ENCODE measurements at places on chromosomes 2 and 18.

DNA sequence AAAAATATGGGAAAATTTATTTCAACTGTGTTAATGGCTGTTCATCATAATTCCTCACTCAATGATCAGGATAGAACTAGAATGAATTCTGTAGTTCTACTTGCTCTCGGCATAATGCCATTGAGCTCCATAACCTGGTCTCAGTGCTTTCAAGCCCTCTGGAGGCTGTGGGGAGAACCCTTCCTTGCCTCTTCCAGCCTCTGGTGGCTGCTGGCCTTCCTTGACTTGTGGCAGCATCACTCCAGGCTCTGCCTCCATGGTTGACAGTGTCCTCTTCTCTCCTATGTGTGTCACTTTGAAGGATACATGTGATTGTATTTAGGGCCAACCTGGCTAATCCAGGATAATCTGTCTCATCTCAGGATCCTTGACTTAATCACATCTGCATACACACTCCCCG lies 26.9 kb upstream of the CABYR start:
- DNase-seq, result no peak

DNA sequence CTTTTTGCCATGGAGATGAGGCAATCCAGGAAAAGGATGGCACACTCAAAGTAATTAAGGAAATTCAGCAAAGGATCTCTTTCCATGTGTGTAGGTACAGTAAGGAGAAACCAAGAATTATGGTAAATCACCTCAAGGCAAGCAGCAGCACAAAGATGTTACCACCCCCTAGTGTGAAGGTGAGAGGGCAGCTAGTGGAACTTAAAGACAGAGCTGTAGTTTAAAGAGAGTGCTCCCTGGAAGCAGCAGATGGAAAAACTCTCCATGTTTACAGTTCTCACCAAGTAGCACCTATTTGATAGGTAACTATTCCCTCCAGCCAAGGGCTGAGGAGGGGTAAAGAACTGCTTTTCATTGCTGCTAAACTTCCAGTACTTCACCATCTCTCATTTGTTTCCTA lies 860.4 kb upstream of the CRIM1 start:
- no peak for DNase-seq

DNA sequence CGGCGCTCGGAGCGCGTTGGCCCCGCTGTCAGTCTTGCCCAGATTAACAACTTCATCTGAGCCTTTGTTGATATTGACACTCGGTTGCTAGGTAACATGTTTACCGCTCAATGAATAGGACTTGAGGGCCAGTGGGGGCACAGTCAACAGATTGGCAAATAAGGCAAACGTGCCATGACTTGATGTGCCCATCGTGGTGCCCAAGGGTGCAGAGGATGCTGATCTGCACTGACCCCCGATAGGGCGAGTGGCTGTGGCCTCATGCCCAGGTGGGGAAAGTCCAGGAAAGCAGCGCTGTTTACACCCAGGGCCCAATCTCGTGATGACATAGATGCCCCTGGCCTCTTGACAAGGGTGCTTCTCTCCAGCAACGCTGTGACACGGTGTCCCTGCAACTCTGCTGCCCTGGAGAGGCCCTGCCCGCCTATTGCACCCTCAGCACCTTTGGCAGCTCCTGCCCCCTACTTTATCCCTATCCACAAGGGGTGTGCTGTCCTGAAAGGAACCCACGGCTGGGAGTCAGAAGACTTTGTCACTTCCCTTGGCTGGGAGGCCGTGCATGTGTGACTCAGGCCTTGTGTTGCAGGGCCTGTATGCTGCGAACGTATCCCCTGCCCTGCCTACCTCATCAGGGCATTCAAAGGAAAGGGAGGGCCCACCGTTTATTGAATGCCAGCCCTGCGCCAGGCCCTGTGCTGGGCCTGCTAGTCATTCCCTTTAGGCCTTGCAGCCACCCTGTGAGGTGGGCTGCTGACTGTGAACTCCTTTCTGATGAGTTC lies 158.0 kb downstream of the INHBB start:
- peak; percentile 44 for DNase-seq

- DNase-seq, result no peak
Observed at GRCh38 chr18:26008096-26008495, 82.3 kb downstream of the SS18 start.

GRCh38 chr2:226831266-226831665 lies 4.6 kb upstream of the RHBDD1 start:
- no peak for DNase-seq

DNA sequence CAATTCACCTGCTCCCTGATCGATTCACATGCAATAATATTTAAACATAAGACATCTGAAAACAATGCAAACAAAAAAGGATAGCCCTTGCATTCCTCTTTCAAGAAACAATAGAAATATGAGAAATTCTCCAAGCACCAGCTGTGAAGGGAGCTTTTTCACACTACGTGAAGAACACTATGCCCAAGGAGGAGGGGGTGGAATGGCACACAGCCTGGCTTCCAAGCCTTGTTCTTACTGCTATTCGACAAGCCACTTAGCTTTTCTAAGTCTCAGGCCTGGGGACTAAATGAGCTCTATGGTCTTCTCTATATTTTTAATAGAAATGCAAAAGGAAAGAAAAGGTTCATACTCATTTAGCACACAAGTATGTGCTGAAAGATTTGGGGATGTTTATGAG lies 92.2 kb upstream of the CHRNA1 start:
- DNase-seq, result no peak

- DNase-seq, result no peak
Observed at GRCh38 chr2:181907057-181907456, 15.5 kb downstream of the ITPRID2 start.

GRCh38 chr2:62460175-62460574 lies 45.8 kb downstream of the TMEM17 start:
- DNase-seq, result no peak

DNA sequence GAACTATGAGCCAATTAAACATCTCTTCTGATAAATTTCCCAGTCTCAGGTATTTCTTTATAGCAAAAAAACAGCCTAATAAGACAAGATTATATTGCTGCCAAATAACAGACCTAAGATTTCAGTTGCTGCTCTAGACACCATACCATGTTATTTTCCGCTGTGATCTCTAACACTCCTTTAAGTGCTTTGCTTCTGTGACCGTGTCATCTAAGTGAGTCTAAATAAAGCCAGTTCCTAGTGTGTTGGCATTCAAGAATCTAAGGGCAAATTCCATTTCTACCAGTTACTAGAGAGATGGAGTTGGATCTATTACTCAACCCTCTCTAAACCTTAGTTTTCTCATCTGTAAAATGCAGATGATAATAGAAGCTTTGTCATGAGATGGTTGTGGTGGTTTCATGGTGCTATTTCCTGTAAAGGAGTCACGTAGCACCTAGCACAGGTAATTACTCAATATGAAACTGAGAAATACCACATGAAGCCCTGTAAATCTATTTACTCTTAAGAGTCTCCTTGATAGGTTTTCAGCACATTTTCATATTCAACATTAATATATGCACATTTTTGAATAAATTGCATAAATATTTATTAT lies 40.5 kb downstream of the SPHKAP start:
- no peak for DNase-seq

- DNase-seq, result no peak
Observed at GRCh38 chr18:39555496-39555895, 1989.9 kb upstream of the CELF4 start.

- no peak for DNase-seq
Observed at GRCh38 chr2:231708773-231709635, 679 bp downstream of the PTMA start.

DNA sequence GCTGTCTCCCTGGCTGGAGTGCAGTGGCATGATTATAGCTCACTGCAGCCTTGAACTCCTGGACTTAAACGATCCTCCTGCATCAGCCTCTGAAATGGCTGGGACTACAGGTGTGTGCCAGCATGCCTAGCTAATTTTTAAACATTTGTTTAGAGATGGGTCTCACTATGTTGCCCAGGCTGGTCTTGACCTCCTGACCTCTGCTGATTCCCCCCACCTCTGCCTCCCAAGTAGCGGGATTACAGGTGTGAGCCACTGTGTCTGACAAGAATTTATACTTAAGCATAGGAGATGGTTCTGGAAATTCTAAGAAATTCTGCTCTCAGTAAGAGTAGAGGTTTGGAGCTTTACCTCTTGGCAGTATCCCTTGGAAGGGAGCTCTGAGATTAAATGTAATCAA lies 18.2 kb downstream of the MTHFD2 start:
- DNase-seq, result no peak

DNA sequence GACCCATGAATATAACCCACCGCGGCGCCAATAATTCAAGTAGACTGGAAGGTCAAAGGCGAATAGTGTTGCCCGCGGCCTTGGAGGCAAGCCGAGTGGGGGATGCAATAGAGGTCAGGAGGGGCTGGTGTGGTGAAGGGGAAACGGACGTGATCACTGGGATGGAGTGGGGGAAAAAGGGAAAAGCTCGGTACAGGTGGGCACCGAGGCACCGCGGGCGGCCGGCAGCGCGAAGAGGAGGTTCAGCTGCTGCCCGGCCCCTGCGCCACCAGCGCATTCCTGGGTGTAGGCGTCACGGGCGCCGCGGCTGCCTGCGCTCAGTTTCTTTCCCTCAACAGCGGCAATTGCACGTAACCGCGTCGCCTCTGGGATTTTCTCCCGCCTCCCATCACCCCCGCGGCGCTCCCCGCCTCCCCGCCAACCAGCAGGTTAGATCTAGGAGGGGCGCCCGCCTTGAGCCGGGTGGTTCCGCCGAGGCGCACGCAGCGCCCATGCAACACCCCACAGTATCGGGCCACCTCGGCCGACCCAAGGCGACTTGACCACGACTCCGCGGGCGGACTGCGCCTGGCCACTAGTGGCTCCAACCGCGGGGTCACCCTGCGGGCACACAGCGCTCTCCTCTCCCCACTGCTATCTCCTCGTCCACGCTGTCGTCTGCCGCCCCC lies 1.5 kb downstream of the RND3 start:
- DNase-seq, result peak; percentile 75

- DNase-seq, result no peak
Observed at GRCh38 chr2:153479573-153479972, 1.0 kb upstream of the RPRM start.

DNA sequence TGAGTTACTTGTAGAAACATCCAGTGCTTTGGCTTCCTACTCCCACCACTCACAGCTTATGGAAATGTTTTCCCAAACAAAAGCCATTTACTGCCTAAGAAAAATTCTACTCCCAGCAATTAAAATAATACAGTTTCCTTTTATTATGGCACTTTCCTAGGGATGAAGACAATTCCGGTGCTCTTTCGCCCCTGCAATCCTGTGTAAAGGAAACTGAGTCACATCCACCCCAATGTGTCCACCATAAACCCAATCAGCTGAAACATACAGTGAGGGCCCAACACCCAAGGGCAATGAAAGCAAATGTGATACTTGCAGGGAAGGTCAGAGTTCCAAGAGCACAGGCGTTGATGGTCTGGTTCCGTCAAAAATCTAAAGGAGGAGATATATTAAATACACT lies 62.0 kb upstream of the ST3GAL5 start:
- DNase-seq, result no peak

- DNase-seq, result no peak
Observed at GRCh38 chr2:38797250-38797676, 19.3 kb downstream of the GEMIN6 start.

GRCh38 chr18:32299484-32299883 lies 109.6 kb downstream of the MEP1B start:
- no peak for DNase-seq

DNA sequence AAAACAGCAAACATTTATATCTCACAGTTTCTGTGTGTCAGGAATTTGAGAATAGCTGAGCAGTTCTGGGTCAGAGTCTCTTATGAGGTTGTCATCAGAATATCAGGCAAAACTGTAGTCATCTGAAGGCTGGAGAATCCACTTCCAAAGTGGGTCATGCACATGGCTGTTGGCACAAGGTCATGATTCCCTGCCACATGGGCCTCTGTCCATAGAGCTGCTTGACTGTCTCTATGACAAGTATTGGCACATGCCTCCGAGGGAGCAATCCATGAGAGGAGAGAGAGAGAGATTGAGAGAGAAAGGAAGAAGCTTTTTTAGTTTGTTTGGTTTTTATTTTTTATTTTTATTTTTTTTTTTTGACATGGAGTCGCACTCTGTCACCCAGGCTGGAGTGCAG lies 101.8 kb upstream of the DDX18 start:
- no peak for DNase-seq

DNA sequence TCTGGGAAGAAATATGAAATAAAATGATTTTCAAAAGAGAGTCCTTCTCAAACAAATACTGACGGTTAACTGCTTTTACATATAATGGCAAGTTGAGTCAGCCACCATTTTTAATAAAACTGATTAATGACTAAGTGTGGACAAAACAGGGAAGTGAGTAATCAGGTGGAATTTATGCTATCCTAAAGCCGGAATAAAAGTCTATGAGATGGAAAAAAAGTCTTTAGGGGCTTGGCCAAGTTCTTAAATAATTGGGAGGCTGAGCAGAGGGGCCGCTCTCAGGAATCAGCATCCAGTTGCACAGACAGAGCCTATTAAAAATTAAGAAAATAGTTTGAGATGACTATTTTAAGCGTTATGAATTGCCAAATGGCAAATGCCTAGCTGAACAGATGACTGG lies 58.6 kb upstream of the AFF3 start:
- peak; percentile 43 for DNase-seq

- DNase-seq, result no peak
Observed at GRCh38 chr2:117523267-117523666, 291.2 kb upstream of the DDX18 start.

GRCh38 chr2:157722580-157723234 lies 94.0 kb upstream of the ACVR1C start:
- no peak for DNase-seq

- no peak for DNase-seq
Observed at GRCh38 chr2:175620106-175620505, 382.0 kb downstream of the LNPK start.

DNA sequence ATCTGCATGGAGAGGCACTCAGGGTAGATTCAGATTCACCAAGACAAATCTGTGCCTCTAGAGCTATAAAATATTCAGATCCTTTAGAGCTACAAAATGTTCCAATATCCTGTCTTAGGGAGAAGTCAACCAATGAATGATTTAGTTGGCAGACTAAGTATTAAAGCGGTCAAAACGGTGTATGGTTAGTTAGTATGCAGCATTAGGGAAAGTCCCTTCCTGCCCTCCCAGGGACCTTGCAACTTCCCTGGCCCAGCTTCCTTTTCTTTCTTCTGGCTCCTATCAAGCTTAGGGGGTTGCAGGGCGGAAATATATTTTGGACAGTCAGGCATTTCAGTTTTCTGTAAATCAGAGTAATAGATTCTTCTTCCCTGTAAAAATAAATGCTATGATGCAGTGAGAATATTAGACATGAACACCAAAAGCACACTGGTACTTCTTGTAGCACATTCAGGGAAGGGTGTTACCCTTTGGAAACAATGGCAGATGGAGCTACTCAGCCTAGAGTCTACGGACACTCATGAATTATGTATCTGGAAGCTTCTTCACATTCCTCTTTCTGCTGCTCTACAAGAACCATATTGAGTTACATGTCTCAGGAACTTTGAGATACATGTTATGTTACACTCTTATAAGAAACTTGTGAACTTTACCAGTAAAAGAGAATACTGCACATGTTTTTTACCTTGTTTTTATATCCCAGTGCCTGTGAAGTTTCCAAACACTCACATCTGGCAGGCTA lies 45.7 kb downstream of the CCDC93 start:
- DNase-seq, result no peak

DNA sequence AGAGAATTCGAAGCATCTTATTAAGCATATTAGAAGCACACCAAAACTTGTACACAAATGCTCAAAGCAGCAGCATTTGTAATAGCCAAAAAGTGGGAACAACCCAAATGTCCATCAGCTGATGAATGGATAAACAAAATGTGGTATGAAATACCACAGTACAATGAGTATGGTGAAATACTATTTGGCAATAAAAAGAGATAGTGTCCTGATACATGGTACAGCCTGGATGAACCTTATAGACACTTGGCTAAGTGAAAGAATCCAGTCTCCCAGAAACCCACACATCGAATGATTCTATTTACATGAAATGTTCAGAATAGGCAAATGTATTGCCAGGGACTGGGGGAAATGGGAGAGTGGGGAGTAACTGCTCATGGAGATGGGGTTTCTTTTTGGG lies 3.0 kb downstream of the SPATA3 start:
- DNase-seq, result no peak
